ENCODE measurements at places on chromosomes 6 and 20. TPM values are rescaled to one million over a fixed set of nuclear protein-coding genes. Genes with fewer than 3 reads are reported as not detected.

The PDYN gene
- total RNA-seq, result not detected

The EPPIN gene
- total RNA-seq, result not detected

The COX4I2 gene
- total RNA-seq, result not detected

The SOX18 gene
- total RNA-seq, result 1.9 TPM

The TNXB gene
- 0.46 TPM for total RNA-seq

The RING1 gene
- total RNA-seq, result 25.6 TPM

The RAET1E gene
- 3.2 TPM for total RNA-seq

The ZBTB46 gene
- total RNA-seq, result 0.66 TPM

The DCDC2 gene
- total RNA-seq, result 3.2 TPM

The RFX6 gene
- total RNA-seq, result not detected

The PLCB4 gene
- total RNA-seq, result 14.3 TPM

The LRRC73 gene
- total RNA-seq, result 1.4 TPM

The FRK gene
- 1.2 TPM for total RNA-seq

The COL12A1 gene
- 5.1 TPM for total RNA-seq

The FOXF2 gene
- total RNA-seq, result 24.4 TPM

The SLC16A10 gene
- 0.48 TPM for total RNA-seq

The SLC17A4 gene
- not detected for total RNA-seq

The CFB gene
- 2.4 TPM for total RNA-seq

The TRIM15 gene
- total RNA-seq, result 0.09 TPM

The TRMT6 gene
- total RNA-seq, result 42.4 TPM

The KIAA1755 gene
- total RNA-seq, result 0.08 TPM

The PHIP gene
- 5.3 TPM for total RNA-seq

The HTR1E gene
- not detected for total RNA-seq
